ENCODE measurements at places on chromosomes 6 and 20.

DNA sequence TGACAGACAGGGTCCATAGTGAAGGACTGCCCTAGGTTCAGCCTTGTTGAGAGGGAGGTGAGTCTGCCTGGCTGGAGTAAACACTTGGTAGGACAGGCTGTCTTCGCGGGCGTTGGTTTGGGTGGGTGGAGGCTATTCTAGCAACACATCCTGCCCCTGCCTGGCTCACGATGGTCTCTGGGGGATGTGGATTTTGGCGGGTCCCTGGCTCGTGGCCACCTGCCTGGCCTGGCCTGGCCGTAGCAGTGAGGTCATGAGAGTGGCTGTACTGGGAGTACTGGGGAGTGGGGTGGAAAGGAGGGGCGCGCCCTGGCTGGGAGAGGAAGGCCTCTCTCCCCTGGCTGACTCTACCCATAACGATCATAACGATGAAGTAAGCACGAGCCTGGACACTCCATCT is 30.2 kb upstream of the MRPS18A start:
- H3K4me1 ChIP-seq = peaks cover 5% of the 10 kb centered on the region
- H3K36me3 ChIP-seq = no peaks in the 10 kb centered on the region
- H3K27ac ChIP-seq = no peak overlapping the region
- peaks cover 12% of the 10 kb centered on the region for H3K27me3 ChIP-seq
- DNase-seq = no peak

GRCh38 chr20:45972500-45973183 is 639 bp upstream of the ZNF335 start:
- H3K4me3 ChIP-seq = peak overlapping the region; percentile 85
- H3K27ac ChIP-seq = peak overlapping the region; percentile 99
- DNase-seq = no peak

DNA sequence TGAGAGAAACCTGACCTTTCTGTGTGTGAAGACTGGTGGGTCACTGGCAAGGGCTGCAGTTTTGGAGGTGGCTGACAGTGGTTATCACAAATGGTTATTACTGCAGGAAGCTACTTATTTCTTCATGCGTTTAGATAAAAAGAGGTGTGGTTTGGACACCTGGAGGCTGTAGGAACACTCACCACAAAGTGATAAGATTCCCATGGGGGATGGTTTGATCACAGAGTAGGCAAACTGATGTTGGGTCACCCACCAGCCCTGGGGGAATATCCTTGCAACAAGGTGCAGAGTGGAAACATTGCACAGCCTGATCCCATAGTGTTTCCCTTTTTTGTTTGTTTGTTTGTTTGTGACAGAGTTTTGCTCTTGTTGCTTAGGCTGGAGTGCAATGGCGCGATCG is 33.9 kb upstream of the RNGTT start:
- no peak overlapping the region for H3K27ac ChIP-seq
- no peak for DNase-seq
- no peaks in the 10 kb centered on the region for H3K4me1 ChIP-seq

- no peak overlapping the region for H3K4me3 ChIP-seq
- H3K36me3 ChIP-seq = peaks cover 18% of the 10 kb centered on the region
- H3K4me1 ChIP-seq = peaks cover 6% of the 10 kb centered on the region
- H3K27ac ChIP-seq = no peak overlapping the region
- no peaks in the 10 kb centered on the region for H3K27me3 ChIP-seq
These were observed 39.2 kb upstream of the RNF8 start for GRCh38 chr6:37314487-37315156.

DNA sequence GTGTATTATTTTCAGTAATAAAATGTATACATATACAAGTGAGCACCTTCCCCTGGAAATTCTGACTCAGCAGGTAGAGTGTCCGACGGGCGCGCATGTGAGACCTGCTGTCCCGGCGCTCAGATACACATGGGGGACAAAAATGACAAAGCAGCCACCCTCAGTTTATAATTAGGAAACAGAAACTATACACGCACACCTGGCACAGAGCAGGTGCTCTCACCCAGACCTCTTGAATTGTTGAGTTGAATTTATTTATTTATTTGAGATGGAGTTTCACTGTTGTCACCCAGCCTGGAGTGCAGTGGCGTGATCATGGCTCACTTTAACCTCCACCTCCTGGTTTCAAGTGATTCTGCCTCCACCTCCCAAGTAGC is 180.4 kb downstream of the ZDHHC14 start:
- no peaks in the 10 kb centered on the region for H3K36me3 ChIP-seq
- no peak overlapping the region for H3K27ac ChIP-seq
- no peak for DNase-seq
- no peak overlapping the region for H3K4me3 ChIP-seq
- peaks cover 5% of the 10 kb centered on the region for H3K27me3 ChIP-seq

All from activated T-helper 2 cell treated with anti-CD3 and anti-CD28 coated beads, Interferon-gamma antibody, Interleukin-2, Interleukin-4, amounts not matched to agents 10 μg/mL and 5 μg/mL and 100 μg/mL, durations not matched to agents 14 hours and 24 hours and 36 hours (primary cell).